ENCODE measurements at places on chromosomes 2 and 18. TPM values are rescaled to one million over a fixed set of nuclear protein-coding genes. Genes with fewer than 3 reads are reported as not detected.

GKN2 gene
- not detected for total RNA-seq

CCDC85A gene
- total RNA-seq = 2.1 TPM

SOS1 gene
- 33.4 TPM for total RNA-seq

C2orf80 gene
- not detected for total RNA-seq

ATG4B gene
- total RNA-seq = 81.0 TPM

SERPINB4 gene
- not detected for total RNA-seq

EML6 gene
- 3.1 TPM for total RNA-seq

GRP gene
- not detected for total RNA-seq

HAAO gene
- 16.2 TPM for total RNA-seq

ASB18 gene
- not detected for total RNA-seq

MARCHF4 gene
- not detected for total RNA-seq

SLC9A2 gene
- total RNA-seq = 5.9 TPM

TUBA3E gene
- not detected for total RNA-seq

LBX2 gene
- total RNA-seq = 2.5 TPM

EN1 gene
- 0.16 TPM for total RNA-seq

AOX1 gene
- 38.6 TPM for total RNA-seq

TBC1D8 gene
- 47.9 TPM for total RNA-seq

ACTG2 gene
- total RNA-seq = 13.7 TPM

CLK1 gene
- 108 TPM for total RNA-seq

TRABD2A gene
- 3.4 TPM for total RNA-seq

IGFBP2 gene
- 53.7 TPM for total RNA-seq

RRM2 gene
- 5.5 TPM for total RNA-seq

UGT1A5 gene
- total RNA-seq = 2.1 TPM

IL36B gene
- not detected for total RNA-seq

SP110 gene
- total RNA-seq = 28.3 TPM

KIAA1328 gene
- 11.6 TPM for total RNA-seq

TRIM43 gene
- total RNA-seq = not detected

THAP4 gene
- total RNA-seq = 68.0 TPM

TEKT4 gene
- 0.16 TPM for total RNA-seq

ABCA12 gene
- total RNA-seq = 3.0 TPM

ABI2 gene
- 66.6 TPM for total RNA-seq

MRPL44 gene
- 24.2 TPM for total RNA-seq

HOXD1 gene
- total RNA-seq = 11.3 TPM

M1AP gene
- total RNA-seq = 3.4 TPM

SNORC gene
- 2.7 TPM for total RNA-seq

POTEI gene
- total RNA-seq = not detected

RPRM gene
- 0.16 TPM for total RNA-seq

ORC4 gene
- total RNA-seq = 49.7 TPM

SLC11A1 gene
- 37.6 TPM for total RNA-seq

SNED1 gene
- 42.1 TPM for total RNA-seq

OXER1 gene
- total RNA-seq = 2.5 TPM

RABL2A gene
- total RNA-seq = 28.4 TPM

KCNK3 gene
- 8.1 TPM for total RNA-seq

MAP3K19 gene
- total RNA-seq = not detected

ACP1 gene
- total RNA-seq = 75.1 TPM

DCDC2C gene
- total RNA-seq = not detected

UGT1A10 gene
- not detected for total RNA-seq

PLEK gene
- 17.3 TPM for total RNA-seq

CIB4 gene
- not detected for total RNA-seq

TRAK2 gene
- total RNA-seq = 65.8 TPM

KRTCAP3 gene
- 32.1 TPM for total RNA-seq

PROKR1 gene
- total RNA-seq = not detected
